Activated T-cell treated with anti-CD3 and anti-CD28 coated beads, Interleukin-2, amount 50 U/mL, for 24 hours (primary cell): ENCODE measurements at places on chromosomes 6 and 20.
A peak's percentile ranks its signal among the peaks of the same experiment; 100 is the strongest.

- DNase-seq: no peak
- no peaks in the 10 kb centered on the region for H3K36me3 ChIP-seq
- H3K27me3 ChIP-seq: no peaks in the 10 kb centered on the region
- H3K27ac ChIP-seq: no peak overlapping the region
- no peaks in the 10 kb centered on the region for H3K4me1 ChIP-seq
These were observed 6.8 kb downstream of the PRL start for GRCh38 chr6:22290045-22290444.

DNA sequence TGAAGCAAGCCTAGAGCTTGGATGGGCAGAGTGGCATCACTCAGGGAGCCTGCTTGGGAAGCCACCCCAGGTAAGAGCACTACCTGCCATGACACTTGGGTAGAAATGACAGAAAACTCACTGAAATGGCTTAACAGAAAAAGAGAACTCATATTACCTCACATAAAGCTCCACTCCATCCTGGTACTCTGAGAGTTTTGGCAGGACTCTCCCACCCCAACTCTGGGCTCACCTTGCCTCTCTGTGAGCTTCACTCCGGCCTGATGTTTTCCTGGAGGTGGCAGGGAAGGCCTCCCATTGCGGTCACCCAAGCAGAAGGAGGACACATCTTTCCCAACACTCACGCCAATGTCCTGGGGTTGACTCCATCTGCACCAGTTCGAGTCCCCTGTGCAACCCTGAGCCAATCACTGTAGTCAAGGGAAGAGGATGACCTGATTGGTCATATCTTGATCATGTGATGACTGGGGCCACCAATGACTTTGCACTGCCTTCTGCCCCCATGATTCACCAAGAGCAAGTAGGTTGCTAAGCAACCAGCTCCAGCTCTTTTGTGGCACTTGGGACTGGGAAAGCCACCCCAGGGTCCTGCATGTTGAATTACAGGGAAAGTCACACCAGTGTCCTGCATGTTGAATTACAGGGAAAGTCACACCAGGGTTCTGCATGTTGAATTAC is 446.1 kb upstream of the SULF2 start:
- H3K36me3 ChIP-seq: no peaks in the 10 kb centered on the region
- H3K4me1 ChIP-seq: no peaks in the 10 kb centered on the region
- H3K27me3 ChIP-seq: peaks cover 7% of the 10 kb centered on the region
- H3K27ac ChIP-seq: no peak overlapping the region
- H3K4me3 ChIP-seq: no peak overlapping the region

DNA sequence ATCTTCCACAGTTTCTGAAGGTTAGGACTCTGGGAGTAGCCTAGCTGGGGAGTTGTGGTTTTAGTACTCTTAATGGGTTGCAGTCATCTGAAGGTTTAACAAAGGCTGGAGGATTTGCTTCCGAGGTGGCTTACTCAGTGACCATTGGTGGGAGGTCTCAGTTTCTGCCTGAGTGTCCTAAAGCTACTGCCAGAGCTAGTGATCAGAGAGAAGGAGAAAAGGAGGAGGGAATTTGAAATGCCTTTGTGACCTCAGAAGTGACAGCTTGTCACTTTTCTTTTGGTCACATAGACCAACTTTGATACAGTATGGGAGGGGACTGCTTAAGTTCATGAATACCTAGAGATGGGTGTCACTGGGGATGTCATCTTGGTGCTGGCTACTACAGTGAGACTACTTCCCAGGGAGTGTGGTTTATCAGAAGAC is 41.3 kb downstream of the NCOA3 start:
- no peaks in the 10 kb centered on the region for H3K27me3 ChIP-seq
- peaks cover 64% of the 10 kb centered on the region for H3K36me3 ChIP-seq
- DNase-seq: no peak
- peaks cover 81% of the 10 kb centered on the region for H3K4me1 ChIP-seq
- H3K27ac ChIP-seq: peak overlapping the region; percentile 92

DNA sequence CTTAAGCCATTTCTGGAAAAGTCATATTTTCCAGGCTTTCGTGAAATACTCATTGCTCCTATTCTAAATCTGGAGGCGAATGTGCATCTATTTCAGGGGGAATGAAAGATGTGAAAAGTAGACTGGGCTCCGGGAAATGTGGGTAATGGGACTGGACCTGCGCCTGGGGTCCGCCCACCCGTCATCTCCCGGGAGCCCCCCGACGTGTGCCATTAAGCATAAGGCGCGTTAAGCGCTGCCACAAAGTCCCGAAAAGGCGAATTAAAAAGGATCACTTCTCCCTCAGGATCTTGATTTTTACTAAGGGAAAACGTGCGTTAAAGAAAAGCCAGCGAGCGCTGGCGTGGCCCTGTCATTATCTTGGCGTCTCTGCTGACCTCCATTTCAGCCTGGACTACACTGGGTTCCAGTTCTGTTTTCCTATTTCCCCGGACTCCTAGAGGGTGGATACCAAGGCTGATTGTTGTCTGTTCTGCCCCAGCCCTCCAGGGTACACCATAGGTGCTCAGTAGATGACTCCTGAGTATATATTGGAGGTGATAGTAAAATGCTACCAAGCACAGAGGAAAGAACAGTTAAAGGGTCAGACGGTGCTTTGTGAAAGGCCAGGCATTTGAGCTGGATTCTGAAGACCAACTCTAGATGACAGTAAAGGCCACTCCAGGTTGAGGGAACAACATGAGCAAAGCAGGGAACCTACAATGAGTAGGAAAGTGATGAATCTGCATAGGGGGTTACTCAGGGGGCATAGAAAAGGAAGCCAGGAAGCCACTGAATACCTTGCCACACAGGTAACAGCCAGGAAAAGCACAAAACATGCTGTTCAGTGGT is 89.2 kb upstream of the ARID1B start:
- peaks cover 4% of the 10 kb centered on the region for H3K36me3 ChIP-seq
- peak overlapping the region; percentile 70 for H3K4me3 ChIP-seq
- DNase-seq: no peak
- no peaks in the 10 kb centered on the region for H3K27me3 ChIP-seq
- peaks cover 36% of the 10 kb centered on the region for H3K4me1 ChIP-seq

GRCh38 chr6:150830439-150831165 is 34.9 kb upstream of the MTHFD1L start:
- H3K4me1 ChIP-seq: no peaks in the 10 kb centered on the region
- no peaks in the 10 kb centered on the region for H3K27me3 ChIP-seq
- no peak overlapping the region for H3K27ac ChIP-seq

DNA sequence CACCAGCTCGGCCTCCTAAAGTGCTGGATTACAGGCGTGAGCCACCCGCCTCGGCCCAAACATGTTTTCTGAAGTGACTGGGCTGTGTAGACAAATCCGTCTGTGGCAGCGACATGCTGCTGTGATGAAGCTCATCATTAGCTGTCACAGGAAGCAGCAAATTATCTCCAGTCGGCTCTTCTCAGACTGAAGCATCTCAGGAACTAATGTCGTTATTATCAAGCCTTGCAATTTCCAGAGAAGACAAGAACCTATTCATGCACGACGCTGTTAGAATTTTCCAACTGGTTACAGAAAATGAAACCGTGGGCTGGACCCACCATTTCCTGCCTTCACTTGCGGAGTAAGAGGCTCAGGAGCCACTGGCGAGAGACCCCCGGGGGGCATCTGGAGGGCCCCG is 17.1 kb upstream of the NTSR1 start:
- H3K27ac ChIP-seq: no peak overlapping the region
- no peaks in the 10 kb centered on the region for H3K27me3 ChIP-seq
- peaks cover 5% of the 10 kb centered on the region for H3K4me1 ChIP-seq
- no peak for DNase-seq
- no peak overlapping the region for H3K4me3 ChIP-seq

- no peaks in the 10 kb centered on the region for H3K27me3 ChIP-seq
- no peak for DNase-seq
- H3K36me3 ChIP-seq: no peaks in the 10 kb centered on the region
- H3K27ac ChIP-seq: no peak overlapping the region
- H3K4me1 ChIP-seq: no peaks in the 10 kb centered on the region
These were observed 202.6 kb downstream of the PLCB1 start for GRCh38 chr20:8334641-8335040.

GRCh38 chr6:158923805-158924498 is 76.0 kb downstream of the RSPH3 start:
- no peaks in the 10 kb centered on the region for H3K27me3 ChIP-seq
- H3K27ac ChIP-seq: peak overlapping the region; percentile 33
- H3K4me1 ChIP-seq: peaks cover 5% of the 10 kb centered on the region
- H3K36me3 ChIP-seq: no peaks in the 10 kb centered on the region
- H3K4me3 ChIP-seq: no peak overlapping the region

DNA sequence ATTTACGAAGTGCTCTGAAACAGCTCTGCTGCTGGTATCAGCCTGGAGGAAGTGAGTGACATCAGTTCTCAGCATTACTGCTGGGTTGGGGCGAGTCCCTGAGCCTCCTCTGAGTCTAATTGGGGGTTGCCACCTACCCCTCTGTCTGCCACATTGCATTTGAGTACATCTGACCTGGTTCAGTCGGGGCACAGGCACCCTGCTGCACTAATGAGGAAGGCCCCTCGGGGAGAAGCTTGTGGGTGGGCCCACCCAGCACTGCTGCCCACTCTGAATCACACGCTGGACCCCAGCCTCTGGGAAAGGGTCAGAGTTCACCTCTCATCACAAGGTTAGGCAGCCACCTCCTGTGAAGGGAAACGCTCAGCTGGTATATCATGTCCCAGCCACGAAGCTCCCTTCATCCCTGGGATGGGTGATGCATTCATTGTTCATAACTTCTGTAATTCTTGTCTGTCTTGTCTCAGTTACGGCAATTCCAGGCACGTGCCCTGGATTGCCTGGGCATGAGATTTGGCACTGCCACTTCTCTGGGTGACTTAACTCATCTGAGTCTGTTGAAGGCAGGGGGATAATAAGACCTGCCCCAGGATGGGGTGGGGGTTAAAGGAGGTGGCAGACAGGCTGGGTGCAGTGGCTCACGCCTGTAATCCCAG is 13.3 kb downstream of the DNMT3B start:
- DNase-seq: no peak
- no peak overlapping the region for H3K4me3 ChIP-seq
- H3K4me1 ChIP-seq: peaks cover 35% of the 10 kb centered on the region

DNA sequence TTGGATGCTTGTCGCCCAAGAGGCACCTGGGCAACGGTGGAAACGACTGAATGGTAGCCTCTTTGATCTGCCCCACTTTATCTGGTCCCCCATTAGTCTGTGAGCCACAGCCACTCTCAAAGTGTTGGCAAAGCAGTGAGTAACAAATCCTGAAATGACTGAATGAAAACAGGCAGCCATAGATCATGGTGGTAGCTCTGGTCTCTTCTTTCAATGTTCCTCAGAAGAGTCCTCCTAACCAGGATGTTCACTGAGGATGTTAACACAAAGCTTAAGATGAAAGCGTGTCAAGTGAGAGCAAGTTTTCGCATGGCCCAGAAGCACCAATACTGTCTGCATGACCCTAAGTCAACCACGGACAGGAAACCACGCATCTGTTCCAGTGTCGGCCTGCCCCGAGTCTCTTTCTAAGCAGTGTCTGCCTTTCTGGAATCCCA is 107.3 kb downstream of the IRF4 start:
- peak overlapping the region; percentile 75 for H3K4me3 ChIP-seq
- H3K36me3 ChIP-seq: peaks cover 61% of the 10 kb centered on the region
- peaks cover 88% of the 10 kb centered on the region for H3K4me1 ChIP-seq
- peak; percentile 70 for DNase-seq

DNA sequence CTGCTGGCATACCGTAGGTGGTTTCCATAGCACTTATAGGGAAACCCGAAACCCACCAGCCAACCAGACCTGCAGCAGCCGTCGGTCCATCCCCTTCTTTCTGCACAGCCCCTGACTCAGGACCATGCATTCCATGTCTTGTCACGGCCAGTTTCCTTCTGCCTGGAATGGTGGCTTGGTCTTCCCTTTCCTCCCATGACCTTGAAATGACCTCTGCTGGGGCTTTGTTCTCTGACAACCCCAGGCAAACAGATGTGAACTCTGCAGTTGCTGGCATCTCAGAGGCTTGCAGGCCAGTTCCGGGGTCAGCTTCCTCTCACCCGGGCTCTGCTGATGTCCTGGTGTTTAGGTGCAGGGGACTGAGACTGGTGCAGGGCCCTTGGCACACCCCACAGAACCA is 250.8 kb downstream of the SMOC2 start:
- H3K27me3 ChIP-seq: no peaks in the 10 kb centered on the region
- no peak for DNase-seq
- H3K36me3 ChIP-seq: no peaks in the 10 kb centered on the region
- H3K4me1 ChIP-seq: no peaks in the 10 kb centered on the region
- H3K4me3 ChIP-seq: no peak overlapping the region

- no peak for DNase-seq
- no peak overlapping the region for H3K4me3 ChIP-seq
- H3K27ac ChIP-seq: peak overlapping the region; percentile 26
- H3K36me3 ChIP-seq: peaks cover 68% of the 10 kb centered on the region
These were observed 95.9 kb downstream of the FAM120B start for GRCh38 chr6:170402318-170403040.

DNA sequence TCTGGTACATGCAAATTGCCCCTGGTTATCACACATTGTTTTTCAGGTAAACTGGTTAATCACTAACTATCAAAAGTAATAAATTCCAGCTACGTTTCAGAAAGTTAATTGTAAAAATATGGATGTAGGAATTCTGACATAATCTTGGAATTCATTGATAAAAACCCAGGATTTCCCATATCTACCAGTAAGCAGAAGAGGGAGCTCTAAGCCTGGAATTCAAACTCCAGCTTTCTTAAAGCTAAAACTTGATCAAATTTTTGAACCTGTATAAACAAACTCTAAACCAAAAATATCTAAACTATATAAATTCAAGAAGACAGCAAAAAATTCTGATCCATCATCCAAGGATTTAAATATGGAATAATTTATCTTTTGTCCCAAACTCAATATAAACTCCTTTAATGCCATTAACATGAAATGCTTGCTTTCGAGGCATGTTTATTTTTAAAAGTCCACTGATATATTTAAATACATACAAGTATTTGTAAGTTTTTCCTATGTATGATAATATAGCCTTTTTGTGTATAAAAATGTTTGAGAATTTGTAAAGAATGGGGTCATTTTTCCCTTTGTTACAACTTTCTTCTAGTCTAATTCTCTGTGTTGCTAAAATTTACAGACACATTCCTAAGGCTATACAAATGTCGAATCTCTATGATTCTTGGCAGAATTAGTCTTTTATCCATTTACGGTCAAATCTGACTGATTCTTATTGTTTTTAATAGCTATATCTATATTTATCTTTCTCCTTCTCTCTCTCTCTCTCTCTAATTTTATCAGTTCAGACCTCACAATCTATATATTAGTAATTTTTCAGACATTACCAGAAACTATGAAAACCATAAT is 91.4 kb upstream of the RNF217 start:
- no peaks in the 10 kb centered on the region for H3K4me1 ChIP-seq
- no peak for DNase-seq
- H3K27me3 ChIP-seq: no peaks in the 10 kb centered on the region
- H3K27ac ChIP-seq: no peak overlapping the region
- H3K36me3 ChIP-seq: no peaks in the 10 kb centered on the region
